ENCODE measurements at places on chromosomes 2 and 18.

DNA sequence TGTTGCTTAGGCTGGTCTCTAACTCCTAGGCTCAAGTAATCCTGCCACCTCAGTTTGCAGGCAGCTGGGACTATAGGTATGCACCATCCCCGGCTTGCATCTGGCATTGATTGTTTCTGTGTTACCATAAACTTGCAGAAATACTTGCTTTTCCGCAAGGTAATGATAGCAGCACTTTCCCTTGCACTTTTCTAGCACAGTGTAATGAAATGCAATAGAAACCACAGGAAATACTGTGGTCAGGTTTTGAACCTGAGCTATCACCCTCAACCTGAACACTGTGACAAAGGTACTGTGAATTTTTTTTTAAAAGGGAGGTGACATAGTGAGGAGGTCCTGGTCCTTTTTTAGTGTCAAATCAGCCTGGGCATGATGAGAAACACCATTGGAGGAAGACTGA is 38.3 kb downstream of the DHRS9 start:
- DNase-seq, result no peak

GRCh38 chr2:224083638-224084037 is 44.6 kb upstream of the SERPINE2 start:
- no peak for DNase-seq

DNA sequence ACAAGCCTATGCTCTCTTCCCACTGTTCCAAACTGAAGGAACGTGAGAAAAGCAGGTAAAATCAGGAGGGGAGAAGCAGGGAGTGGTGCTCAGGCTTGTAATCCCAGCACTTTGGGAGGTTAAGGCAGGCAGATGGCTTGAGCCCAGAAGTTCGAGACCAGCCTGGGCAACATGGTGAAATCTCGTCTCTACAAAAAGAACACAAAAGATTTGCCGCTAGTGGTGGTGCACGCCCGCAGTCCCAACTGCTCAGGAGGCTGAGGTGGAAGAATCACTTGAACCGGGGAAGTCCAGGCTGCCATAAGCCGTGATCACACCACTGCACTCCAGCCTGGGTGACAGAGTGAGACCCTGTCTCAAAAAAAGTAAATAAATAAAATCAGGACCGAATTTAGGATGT is 1.3 kb upstream of the TMSB10 start:
- DNase-seq, result no peak

- DNase-seq, result no peak
These were observed 55.5 kb upstream of the ZDBF2 start for GRCh38 chr2:206218796-206219499.

DNA sequence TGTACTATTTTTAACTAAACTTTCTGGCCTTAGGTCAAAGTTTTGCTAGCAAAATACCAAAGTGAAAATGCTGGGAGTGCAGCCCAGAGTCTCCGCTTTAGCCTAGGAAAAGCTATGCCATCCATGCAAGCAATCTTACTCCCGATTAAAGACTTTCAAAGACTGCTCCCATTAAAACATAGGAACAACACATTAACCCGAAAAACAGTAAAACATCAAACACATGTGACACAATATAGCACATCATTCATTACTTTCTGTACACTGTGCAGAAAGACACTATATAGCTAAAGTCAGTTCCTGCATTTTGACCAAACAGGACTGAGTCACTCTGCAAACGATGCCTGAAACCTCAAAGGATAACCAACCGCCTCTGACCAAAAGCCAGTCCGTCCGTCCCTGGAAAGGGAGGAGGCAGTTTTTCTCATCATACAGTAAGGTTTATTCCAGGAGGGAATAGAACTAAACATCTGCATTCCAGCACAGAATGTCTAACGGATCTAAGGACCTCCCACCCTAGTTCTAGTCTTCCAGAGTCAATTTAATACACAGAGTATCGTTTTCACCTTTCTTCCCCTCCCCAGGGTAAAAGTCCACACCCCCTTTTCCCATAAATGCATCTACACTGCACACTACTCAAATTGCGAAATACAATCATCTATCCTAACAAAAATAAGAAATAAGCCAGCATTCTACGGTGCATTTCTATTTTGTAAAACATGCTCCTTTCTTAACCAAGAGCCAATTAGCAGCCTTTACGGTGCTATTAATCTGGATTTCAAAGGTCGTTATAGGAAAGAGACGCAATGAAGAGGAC is 1.7 kb downstream of the ROCK2 start:
- no peak for DNase-seq

DNA sequence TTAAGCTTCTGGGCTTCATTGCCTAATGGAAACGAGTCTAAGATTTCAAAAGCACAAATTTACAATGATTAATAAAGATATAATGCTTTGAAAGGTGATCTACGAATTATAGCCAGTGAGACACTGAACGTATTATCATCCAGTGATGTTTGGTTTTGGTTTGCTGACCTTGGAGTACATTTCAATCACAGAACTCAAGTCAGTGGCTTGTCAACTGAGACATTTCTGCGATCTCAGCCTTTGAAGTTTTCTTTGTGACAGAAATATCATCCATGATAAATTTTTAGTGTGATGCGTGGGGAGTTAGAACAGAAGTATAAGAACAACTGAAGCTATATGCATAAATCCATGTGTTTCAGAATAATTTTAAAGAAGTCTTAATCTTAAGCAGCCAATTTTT is 263.8 kb downstream of the TCF4 start:
- DNase-seq, result no peak

DNA sequence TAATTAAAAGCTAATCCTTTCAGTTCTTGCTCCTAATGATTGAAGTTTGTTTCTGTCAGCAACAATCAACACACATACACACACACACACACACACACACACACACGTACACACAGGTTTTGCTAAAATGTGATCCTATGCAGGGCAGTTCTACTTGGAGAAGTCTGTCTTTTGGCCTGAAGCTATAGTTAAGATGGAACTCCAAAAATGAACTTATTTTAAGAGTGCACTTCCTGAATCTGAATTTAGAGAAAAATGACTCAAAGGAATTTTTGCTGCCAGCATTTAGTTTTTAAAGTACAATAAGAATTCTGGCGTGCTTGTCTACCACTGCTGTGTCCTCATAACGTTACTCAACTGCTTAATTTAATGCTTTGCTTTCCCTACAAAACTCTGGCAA is 6.6 kb downstream of the GALNT5 start:
- DNase-seq, result no peak

- DNase-seq, result no peak
These were observed 50.2 kb upstream of the SLC66A3 start for GRCh38 chr2:11104794-11105660.

DNA sequence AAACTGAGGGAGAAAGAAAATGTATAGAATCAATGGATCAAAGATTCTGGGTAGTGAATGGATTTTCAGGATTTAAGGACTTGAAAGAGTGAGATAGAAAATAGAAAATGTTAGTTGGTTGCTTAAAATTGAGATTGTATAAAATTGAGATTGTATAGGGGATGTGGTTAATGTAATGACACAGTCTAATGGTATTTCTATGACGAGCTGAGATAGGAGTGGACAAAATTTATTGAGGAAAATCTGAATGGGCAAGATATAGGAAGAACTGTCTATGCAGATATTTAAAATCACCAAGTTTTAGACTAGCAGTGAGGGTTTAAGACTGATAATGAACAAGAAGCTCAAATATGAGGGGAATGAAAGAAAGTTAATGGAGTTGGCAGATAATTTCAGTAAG is 406.6 kb downstream of the NYAP2 start:
- DNase-seq, result no peak

- no peak for DNase-seq
These were observed 71.9 kb downstream of the SOX11 start for GRCh38 chr2:5764041-5764440.

- no peak for DNase-seq
These were observed 112.5 kb downstream of the ZNF532 start for GRCh38 chr18:58977223-58977622.

DNA sequence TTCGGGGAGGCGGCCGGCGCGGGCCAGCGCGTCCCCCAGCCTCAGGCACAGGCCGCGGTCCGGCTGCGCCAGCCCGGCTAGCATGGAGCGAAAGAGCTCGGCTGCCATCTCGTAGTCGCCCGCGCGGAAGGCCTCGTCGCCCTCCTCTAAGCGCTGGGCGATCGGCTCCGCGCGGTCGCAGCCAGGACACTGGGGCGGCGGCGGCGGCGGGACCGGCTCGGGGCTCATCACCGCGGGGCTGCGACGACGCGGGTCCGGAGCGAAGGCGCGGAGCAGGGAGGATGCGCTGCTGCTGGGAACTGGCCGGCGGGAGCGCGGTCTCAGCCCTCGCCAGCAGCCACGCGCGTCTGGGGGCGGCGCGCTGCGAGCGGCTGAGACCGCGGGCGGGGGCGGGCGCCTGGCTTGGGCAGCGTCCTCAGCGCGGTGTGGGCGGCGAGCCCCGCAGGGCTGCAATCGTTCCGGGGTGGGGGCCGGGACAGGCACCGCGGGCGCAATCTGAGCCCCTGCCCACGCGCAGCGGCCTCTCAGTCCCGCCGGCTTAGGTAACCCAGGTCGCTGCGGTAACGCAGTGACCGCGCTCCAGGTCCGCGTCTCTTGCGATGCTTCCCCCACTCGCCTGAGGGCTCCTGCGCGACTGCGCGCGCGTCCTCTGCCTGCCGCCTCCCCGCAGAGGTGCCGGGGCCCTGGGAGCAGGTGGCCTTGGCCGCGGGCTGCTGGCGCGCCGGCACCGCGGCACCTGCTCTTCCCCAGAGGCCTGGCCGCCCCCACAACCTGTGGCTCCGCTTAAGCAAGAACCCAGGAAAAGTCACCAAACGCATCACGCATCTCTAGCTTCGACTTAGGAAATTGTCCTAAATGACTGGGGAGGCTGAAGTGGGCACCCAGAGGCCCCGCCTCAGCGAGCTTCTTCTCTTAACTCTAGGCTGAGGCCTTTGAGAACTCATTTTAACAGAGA is at the start of gene LONRF2:
Gene LONRF2 (minus strand): TSS at position 636 of the 955 bp plus-strand sequence. CDS start 408 bp downstream, at position 228.
- peak; percentile 58 for DNase-seq

DNA sequence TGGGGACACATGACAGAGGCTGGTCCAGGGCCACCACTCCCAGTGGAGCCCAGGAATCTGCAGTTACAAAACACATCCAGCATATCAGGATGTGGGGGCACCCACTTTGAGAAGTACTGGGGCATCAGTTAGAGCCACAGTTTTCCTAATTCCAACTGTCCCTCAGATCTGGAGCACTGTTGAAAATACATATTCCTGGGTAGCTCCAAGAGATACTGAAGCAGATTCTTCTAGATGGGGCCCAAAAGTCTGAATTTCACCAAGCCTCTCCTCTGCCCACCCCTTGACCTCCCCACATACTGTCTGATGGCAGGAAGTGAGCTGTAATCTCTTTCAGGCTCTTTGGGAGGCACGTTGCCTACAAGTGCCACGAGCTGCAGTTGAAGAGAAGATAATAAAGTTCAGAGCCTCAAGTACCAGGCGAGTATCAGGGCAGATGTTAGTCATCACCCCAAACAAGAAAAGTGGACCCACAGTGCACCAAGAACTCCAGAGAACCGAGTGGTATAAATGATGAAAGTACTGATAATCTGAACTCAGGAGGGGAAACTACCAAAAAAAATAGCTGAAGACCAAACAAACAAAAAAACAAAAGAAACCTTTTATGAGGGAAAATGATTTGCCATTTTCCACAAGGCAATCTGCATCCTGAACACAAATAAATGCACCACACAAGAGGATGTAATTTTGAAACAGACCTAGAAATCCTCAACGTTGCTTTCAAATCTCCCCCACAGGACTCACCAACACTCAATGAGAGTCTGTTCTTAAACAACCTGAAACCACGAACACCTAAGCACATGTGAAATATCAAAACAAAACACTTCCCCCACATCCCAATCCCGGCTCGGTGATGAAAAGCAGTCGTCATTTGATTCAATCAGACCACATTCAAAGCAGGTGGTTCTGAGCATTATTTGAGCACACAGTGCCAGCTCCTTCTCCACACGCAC is 98.7 kb downstream of the TCF4 start:
- DNase-seq, result no peak

DNA sequence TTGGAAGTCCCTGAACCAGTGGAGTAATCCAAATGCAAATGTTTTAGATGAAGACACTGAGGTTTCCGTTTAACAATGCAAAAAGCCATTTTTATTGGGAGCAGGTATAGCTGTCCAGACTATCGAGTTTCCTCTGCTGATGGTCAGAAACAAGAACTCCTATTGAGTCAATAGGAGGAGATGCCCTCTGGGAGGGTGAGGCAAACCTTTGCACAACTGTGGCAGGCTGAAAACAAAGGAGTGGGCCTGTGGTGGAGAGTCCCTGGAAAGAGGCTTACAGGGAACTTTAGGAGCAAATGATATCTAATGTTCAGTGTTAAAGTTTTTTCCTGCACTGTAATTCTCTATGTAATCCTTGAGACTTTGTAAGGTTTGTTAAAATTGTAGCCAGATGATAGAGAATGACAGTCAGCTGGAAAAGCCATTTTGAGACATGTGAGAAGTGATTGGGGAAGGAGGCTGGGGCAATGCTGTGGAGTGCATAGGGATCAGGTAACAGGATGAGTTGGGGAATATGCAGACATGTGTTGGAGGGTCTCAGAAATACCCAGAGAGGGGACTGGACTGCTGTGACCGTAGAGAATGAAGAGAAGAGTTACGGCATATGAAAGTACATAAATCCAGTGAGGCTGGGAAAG is 15.1 kb upstream of the EML4 start:
- no peak for DNase-seq

GRCh38 chr18:58609536-58609993 is 19.3 kb downstream of the ALPK2 start:
- DNase-seq, result no peak

DNA sequence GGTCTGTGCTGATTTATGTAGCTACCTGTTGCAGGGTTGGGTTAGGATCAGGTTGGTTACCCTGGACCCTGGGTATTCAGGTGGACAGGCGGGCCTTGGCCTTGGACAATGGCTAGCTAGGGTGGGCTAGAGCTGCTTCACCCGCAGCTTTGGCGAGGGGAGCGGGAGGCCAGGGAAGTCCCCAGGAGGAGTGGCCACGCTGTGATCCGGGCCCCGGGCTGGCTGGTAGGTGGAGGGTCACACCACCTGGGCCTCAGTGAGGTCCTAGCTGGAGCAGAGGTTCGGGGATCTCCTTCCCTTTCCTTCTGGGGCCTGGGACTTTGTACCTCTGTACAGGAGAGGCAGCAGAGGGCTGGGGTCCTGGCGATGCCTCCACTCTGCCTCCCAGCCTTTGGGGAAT is 9.8 kb downstream of the RTP5 start:
- DNase-seq, result no peak

DNA sequence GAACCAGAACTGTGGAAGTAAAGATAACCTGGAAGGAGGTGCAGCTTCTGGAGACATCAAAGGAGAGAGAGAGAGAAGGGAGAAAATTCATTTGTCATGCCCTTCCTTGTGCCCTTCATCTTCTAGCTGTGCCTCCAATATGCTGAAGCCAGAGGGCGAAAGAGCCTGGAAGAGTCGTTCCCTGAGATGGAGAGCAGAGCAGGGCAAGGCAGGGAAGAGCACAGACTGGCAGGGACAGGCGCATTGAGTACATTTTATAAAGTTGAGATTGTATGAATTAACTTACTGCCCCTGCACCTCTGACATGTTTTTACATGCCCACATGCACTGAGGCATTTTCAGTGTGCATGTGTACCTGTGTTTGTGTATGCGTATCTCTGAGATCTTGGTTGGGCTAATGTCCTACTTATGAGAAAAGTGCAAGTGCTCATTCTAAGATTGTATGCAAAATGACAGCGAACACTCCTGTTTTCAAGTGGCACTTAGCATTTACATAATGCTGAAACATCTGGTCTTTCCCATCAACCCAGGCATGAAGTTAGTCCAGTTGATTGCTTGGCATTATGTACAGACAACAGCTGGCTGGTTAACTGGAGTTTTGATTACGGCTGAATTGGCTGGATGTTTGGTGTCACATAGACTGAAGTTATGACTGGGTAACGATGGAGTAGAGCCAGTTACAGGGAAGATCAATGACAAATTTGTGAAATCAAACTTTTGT is 23.7 kb upstream of the MMADHC start:
- DNase-seq, result no peak
